Stimulated activated naive B cell treated with anti-CD40 and anti-IgM and Interleukin-4, amounts not matched to agents 10 μg/mL and 1 μg/mL and 100 μg/mL, for 72 hours (primary cell): ENCODE measurements at places on chromosomes 2 and 18.

GRCh38 chr2:74316627-74317295, 26.5 kb downstream of the SLC4A5 start:
- DNase-seq = no peak

GRCh38 chr18:69978732-69979715, 31.4 kb upstream of the CD226 start:
- peak; percentile 24 for DNase-seq

- DNase-seq = no peak
Observed at GRCh38 chr2:199136242-199136641, 321.5 kb downstream of the SATB2 start.

DNA sequence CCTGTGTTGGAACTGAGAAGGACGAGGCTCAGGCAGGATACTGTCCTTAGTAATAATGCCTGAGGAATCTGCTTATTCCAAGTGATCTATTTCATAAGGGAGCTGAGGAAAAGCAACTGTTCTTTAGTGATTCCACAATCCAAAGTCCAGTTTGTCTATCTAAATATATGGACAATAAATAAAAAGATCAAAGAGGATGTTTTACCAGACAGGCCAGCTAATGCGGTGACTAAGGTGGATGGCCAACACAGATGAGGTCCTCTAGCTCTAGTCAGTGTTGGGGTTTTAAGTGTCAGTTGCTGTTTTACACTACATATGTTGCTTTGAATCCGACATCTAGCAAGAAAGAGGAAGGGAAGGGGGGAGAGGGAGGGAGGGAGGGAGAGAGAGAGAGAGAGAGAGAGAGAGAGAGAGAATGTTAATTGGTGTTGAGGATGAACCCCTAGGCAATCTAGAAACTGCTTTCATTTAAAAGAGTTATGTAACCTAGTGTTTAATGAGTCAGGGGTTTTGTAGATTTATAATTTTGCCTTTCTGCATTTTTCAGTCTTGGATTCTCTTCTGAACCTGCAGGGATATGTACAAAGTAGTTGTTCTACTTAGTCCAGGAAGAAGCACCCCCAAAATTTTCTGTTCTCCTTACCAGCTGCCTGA, 27.0 kb upstream of the SCN1A start:
- DNase-seq = no peak

DNA sequence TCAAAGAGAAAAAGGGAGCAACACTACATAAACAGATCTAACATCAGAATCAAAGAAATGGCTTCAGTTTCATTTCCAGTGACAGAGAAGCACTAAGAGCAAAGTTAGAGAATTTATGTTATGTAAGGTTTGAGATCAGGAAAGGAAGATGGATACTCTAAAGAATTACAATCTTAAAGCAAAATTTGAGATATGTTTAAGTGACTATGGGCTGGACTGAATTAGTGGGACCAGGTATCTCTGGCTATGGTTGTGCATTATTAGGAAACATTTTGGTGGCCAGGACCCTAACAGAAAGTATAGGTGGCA, 208.2 kb downstream of the CCDC178 start:
- no peak for DNase-seq

- no peak for DNase-seq
Observed at GRCh38 chr18:79779700-79780190, 18.0 kb upstream of the KCNG2 start.

DNA sequence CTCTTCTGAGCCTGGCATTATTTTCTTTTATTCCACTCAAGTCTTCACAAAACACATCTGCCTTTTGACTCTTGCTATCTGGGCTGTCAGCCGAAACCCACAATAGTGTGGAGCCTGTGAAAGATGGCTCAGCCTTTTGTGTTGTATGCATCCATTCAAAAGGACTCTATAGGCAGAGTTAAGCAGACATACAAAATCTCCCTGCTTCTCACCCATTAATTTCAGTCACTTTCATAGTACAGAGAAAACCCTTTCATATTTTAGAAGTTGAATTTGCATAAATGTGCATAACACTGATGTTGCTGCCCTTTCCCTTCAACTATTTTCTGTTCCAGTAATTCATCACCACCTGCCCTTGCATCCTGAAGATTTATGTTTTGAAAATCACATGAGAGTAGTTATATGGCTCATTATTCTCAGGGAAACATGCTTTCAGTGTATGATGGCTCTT, 154.6 kb downstream of the EVA1A start:
- no peak for DNase-seq

DNA sequence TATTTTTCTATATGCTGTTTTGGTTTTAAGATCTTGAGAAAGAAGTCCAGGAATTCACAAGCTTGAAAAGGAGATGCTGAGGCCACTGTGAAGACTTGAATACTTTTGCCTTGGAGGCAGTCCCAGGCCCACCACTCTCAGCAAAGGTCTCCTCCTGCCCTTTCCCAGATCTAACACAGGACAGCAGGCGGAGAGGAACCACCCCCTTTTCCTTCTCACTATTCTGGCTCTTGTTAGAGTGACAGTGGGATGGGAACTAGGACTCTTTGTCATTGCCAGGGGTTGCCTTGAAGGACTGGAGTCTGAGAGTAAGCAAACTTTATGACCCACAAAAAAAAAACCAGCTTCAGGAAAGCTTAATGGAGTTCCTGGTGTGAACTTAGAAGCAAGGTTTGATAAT, 54.7 kb downstream of the E2F6 start:
- no peak for DNase-seq

DNA sequence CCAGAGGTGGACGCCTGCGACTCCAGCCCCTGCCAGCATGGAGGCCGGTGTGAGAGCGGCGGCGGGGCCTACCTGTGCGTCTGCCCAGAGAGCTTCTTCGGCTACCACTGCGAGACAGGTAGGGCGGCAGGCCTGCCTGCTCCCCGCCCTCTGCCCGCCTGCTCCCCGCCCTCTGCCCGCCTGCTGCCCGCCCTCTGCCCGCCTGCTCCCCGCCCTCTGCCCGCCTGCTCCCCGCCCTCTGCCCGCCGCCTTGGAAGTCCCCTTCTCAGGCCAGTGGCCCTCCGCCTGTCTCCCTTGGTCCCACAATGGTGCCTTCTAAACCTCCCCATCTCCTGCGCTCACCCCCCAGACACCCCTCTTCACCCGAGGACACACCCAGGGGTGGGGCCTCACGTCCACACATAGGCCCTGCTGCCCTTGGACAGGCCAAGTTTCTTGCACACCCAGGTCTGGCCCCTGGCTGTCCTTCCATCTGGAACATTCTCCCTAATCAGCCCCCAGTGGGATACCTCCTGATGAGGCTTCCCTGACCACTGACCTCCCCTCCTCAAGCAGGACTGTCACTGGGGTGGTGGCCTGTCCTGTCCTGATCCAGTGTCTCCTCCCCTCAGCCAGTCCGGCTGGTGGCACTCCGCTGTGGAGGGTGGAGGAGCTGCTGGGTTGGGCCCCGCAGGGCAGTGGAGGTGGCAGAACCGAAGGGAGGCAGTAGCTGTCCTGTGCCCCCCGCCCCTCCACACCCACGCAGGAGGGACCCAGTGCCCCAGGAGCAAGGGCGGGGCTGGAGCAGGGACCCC, 37.9 kb downstream of the MTERF4 start:
- DNase-seq = peak; percentile 47

GRCh38 chr2:3325458-3326181, 52.0 kb downstream of the EIPR1 start:
- no peak for DNase-seq

DNA sequence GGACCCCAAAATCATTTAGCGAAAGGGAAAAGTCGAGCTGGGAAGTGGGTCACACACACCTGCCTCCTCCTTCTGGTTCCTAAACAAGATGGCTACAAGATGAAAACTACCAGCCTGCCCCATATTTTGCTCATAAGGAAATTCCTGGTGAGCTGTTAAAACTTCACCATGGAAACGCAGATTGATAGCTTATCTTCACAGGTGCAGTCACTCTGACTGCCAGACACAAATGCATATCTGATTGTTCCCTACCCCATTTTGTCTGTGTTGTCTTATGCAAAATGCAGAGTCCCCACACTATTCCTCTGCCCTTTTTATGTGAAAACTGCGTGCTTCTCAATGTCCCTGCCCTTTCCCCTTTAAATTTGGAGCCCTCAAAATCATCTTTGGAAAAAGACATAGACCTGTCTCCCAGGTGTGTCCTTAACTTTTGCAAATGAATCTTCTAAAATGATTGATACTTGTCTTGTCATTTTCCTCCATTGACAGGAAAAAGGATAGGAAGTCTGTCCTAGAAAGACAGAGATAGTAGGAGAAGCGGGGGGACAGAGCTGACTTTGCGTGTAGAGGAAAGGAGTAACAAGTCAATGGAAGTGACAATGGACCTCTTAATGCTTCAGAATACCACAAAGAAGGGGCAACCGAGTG, 38.9 kb upstream of the THOC1 start:
- DNase-seq = no peak

- DNase-seq = no peak
Observed at GRCh38 chr2:170434900-170435621, 257.1 kb downstream of the MYO3B start.

DNA sequence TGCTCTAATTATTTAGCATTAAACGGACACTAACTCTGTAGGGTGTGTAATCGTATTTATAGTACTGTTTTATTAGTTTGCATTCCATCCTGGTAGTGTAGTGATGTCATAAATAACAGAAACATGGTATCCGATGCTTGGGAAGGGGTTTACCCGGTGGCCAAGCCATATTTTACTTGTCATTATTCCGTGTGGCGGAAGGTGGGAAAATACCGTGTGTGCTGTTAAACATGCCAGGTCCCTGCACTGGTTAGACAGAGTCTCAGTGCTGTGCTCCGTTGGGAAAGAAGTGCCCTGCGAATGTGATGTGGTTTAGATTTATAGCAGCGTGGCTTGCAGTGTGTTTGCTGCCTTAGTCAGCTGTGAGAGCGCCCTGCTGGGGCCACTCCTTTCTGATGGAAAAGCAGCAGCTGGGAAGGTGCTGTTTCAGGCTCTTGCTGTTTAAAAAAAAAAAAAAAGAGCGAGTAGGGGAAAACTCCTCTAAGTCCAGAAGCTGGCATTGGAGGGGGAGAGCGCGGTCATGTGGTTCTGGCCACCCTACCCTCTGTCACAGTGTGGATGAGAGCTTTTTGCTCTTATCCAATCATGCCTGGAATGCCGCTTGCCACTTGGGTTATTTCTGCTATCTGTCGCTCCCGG, 211.0 kb downstream of the NEDD4L start:
- no peak for DNase-seq

DNA sequence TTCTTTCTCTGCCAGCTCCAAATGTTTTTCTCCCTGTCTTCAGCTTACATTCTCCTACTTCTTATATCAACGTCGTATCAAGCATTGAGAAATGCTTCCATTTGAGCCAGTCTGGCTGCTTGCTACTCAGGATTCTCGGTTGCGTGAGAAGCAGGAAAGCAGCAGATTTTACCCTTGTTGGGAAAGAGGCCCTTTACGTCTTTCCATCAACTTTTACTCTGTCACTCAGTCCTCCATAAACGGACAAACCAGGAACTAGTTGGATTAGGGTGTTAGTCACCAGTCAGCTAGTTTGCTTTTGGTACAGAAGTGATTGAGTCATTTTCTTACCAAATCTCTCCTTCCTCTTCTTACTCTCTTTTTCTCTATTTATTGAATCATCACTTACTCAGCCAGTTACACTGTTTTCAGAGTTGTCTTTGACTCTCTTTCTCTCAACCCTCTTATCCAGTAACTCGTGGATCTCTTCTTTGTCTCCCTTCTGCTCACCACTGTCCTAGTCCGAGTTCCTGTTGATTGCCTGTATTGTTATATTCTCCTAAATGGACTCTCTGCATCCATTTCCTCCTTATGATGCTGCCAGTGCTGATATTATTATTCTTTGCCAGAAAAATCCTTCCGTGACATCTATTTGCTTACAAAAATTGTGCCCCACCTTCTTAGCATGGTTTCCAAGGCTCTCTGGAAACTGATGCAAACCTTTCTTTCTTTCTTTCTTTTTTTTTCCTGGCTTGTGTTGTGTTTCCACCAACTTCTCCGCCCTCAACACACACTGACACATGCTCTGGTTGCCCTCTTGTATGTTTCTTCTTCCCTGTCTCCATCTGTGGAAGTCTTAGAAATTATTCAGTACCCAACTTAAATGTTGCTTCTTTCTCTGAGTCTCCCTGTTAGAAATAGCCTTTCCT, 61.5 kb downstream of the VRK2 start:
- DNase-seq = no peak

DNA sequence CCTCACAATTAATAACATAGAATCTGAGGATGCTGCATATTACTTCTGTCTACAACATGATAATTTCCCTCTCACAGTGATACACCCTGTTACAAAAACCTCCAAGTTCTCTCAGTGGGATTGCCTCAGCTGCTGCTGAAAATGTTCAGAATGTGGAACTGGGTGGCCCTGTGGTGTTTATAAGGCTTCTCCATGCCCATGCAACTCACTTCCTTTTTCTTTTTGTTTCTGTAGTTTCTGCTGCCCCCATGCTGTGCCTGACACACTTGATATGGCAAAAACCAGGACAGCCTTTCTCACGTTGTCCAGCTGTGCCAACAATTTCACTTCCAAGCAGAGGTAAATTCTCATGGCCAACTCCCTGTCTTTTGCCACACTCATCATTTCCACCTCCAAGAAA, 206.2 kb downstream of the RPIA start:
- DNase-seq = no peak

GRCh38 chr2:42132191-42132965, 36.8 kb upstream of the EML4 start:
- DNase-seq = no peak

GRCh38 chr2:231680285-231680991, 27.9 kb upstream of the PTMA start:
- no peak for DNase-seq

GRCh38 chr2:179274749-179275148, 10.1 kb upstream of the SESTD1 start:
- DNase-seq = peak; percentile 47

- DNase-seq = no peak
Observed at GRCh38 chr2:172674034-172674967, 61.3 kb upstream of the RAPGEF4 start.

GRCh38 chr2:46748121-46748520, 167.5 kb downstream of the MCFD2 start:
- DNase-seq = no peak

GRCh38 chr2:207482630-207483029, 47.1 kb upstream of the CREB1 start:
- DNase-seq = no peak

- no peak for DNase-seq
Observed at GRCh38 chr2:38494394-38494793, 108.3 kb downstream of the HNRNPLL start.

DNA sequence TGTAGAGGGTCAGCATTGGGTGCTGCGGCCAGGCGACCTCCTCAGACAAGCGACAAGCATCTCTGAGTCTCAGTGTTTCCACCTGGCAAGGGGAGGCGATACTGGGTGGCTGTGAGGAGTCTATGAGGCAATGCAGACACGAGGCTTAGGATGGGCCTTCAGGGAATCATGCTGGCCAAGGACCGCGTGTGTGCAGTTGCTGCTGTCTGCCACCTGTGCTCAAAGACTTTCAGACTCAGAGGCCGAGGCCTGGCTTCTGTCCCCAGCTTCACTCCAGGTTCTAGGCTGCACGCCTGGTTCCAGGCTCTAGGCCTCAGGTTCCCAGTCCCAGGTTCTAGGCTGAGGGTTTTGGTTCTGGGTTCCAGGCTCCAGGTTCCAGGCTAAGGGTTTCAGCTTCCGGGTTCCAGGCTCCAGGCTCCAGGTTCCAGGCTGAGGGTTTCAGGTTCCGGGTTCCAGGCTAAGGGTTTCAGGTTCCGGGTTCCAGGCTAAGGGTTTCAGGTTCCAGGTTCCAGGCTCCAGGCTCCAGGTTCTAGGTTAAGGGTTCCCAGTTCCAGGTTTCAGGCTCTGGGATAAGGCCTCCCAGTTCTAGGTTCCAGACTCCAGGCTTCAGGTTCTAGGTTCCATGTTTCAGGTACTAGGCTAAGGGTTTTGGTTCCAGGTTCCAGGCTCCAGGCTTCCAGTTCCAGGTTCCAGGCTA, 14.8 kb downstream of the LRRFIP1 start:
- DNase-seq = no peak
